AG08395 (cell line): ENCODE measurements at places on chromosomes 1 and 21.

- peak; percentile 96 for DNase-seq
Measured at GRCh38 chr1:59057211-59057694, 239.6 kb upstream of the FGGY start.

GRCh38 chr1:103177108-103177775 is 68.9 kb upstream of the COL11A1 start:
- DNase-seq, result no peak

GRCh38 chr21:33025106-33025488 is 638 bp upstream of the OLIG2 start:
- DNase-seq, result no peak

GRCh38 chr1:55522982-55523381 is 307.8 kb upstream of the USP24 start:
- DNase-seq, result no peak

DNA sequence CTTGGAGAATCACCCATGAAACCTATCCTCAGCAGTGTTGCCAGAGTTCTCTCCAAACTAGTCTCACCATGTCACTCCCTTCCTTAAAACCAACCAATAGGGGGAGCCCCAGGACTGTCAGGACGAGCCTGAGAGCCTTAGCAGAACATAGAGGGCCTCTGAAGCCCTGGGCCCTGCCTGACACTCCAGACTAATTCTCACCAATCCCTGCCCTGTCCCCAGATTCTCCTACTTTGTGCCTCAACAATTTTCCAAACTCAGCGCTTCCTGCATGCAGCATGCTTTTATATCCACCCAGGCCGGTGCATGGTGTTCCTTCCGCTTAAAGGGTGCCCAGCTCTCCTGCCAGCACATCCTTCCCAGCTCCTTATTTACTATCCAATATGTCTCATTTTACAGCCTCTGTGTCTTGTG is 42.7 kb downstream of the HSD3B1 start:
- peak; percentile 31 for DNase-seq

DNA sequence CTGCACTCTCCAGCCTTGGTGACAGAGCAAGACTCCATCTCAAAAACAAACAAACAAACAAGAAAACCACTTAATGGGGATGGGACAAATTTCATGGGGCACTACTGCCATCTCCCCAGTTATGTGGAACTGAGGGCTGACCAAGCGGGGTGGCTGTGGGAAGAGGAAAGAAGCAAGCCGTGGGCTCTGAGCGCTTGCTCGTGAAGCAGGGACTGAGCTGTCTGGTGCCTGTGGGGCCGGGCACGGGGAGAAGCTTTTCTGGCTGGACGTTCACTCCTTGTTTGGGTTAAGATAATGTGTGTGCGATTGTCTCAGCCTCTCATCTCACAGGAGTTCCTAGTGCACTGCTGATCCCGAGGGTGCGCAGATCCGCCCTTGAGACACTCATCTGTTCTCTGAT is 22.0 kb upstream of the KIF26B start:
- no peak for DNase-seq

- DNase-seq, result no peak
Measured at GRCh38 chr21:44913425-44914175, 7.1 kb downstream of the ITGB2 start.

DNA sequence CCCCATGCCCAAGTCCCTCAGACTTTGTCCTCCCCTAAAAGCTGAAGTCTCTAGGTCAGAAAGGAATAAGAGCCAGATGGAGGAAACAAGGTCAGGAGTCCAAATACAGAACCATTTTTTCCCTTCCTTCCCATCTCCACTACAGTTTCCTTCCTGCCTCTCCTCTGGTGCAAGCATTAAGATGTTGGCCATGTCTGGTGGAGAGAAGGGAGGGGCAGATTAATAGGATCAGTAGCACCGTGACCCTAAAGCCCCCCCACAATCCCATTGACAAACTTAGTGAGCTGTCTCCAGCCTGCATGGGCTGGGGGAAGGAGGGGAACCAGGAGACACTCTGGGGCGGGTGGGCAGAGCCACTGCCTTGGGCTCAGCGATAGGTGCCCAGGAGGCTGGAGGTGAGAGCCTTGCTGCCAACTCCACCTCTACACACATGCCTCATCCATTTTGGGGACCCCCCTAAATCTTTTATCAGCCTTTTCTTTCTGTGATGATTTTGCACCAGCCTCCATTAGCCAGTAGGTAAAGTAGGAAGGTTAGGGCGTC is 59.8 kb downstream of the RHBG start:
- DNase-seq, result no peak

- peak; percentile 11 for DNase-seq
Measured at GRCh38 chr1:56957931-56958330, 7.9 kb downstream of the C8B start.
